ENCODE measurements at places on chromosomes 16 and 17.

GRCh38 chr16:11254913-11255736 lies 879 bp downstream of the SOCS1 start:
- DNase-seq: peak; percentile 64

GRCh38 chr17:27362503-27362902 lies 68.6 kb downstream of the WSB1 start:
- no peak for DNase-seq

DNA sequence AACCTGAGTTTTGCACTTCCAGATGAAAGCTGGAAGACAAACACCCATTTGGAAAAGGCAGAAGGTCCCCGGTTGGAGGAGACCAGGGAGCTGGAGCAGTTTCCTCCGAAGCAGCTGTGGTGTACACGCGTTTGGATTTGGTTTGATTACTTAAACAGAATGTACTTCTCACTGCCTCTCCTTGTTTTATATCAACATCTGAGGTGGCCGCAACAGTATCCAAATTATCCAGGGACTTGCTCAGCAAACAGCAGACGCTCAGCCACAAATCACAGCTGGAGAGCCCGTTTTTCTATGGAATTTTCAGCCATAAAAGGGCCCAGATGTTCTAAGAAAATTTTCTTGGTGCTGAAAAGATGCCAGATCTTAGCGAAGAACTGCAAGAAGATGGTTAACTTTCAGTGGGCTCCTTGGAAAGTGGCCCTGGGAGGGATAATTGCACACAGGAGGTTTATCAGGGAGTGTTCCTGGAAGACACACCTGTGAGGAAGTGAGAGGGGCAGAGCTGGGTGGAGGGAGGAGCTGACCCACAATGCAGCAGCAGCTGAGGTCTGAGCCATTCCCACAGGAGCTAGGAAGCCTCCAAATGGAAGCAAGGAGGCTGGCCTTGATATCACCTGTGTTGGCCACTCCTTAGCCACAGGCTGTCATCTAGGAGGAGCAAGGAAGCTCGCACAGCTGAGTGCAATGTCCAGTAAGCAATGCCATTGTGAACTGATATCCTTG lies 28.9 kb upstream of the CDH5 start:
- no peak for DNase-seq

- peak; percentile 45 for DNase-seq
Measured at GRCh38 chr17:48505788-48506187, 25.0 kb downstream of the HOXB1 start.

- no peak for DNase-seq
Measured at GRCh38 chr17:27559506-27560481, 71.2 kb upstream of the LGALS9 start.

DNA sequence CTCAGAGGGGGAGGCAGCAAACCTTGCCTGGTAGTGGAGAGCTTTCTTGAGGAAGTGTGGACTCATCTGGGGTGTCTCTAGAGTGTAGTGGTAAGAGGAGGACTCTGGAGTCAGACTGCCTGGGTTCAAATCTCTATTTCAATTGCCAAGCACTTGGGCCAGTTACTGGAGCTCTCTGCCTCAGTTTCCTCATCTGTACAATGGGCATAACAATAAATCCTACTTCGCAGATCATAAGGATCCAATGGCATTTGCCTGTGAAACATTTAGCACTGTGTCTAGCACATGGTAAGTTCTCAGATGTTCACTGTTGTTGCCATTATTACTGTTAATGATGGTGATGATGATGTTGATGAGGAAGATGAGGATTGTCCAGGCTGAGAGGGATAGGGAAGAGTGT lies 23.6 kb upstream of the WFDC1 start:
- no peak for DNase-seq

GRCh38 chr17:41343029-41343428 lies 7.6 kb downstream of the KRT33A start:
- no peak for DNase-seq

- no peak for DNase-seq
Measured at GRCh38 chr17:45190503-45191255, 29.0 kb downstream of the HEXIM2 start.

DNA sequence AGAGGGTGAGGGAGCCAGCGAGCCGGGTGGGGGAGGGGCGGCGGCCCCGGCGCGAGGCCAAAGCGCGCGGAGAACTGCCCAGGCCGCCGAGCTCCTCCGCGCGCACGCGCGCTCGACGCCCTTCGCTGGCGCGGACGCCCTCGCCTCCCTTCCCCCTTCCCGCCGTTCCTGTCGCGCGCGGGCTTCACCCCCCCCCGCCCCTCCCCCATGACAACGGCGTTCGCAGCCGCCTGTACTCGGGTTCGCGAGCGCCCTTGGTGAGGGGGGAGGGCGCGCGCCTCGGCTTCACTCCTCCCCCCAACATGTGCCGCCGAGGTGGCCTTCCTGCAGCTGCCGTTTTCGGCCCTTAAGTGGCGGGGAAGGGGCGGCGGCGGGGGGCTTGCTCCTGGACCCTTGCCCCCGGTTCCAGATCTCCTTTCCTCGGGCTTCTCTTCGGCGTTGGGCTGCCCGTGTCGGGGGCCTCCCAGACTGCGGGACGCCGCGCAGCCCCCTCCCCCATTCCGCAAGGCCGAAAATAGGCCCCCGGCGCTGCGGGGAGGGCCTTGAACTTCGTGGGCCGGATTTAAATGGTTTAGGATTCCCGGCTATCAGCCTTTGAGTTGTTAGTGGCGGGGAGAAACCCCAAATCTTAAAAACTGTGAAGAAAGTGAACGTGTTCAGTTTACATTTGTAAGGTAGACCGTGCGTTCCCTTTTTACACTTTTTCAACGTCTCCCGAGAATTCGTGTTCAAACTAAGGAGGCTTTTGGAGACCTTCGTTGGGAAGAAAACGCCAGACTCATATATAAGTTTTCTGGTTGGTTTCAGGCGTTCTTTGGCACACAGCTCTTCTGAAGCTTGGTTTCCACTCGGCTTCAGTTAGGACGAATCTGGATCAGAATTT lies 653 bp downstream of the SRRM2 start:
- DNase-seq: no peak

DNA sequence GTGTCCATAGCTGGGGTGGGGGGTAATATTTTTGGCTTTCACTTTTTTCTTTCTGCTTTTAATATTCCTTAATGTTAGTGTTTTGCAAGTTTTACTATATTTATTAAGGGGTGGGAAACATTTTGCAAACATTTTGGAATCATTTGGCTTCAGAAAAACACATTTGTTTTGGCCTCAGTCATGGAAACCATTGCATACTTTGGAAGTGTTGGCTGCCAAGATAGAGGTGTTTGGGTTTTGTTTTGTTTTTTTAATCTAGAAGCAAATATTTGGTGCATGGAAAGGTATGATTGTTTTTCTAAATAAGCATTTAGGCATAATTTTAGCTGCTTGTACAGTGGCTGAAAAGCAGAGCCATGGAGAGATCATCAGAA lies 243.3 kb downstream of the KATNIP start:
- no peak for DNase-seq

- no peak for DNase-seq
Measured at GRCh38 chr17:35934760-35935159, 4.2 kb upstream of the RDM1 start.

- no peak for DNase-seq
Measured at GRCh38 chr16:17461951-17462729, 8.6 kb downstream of the XYLT1 start.

DNA sequence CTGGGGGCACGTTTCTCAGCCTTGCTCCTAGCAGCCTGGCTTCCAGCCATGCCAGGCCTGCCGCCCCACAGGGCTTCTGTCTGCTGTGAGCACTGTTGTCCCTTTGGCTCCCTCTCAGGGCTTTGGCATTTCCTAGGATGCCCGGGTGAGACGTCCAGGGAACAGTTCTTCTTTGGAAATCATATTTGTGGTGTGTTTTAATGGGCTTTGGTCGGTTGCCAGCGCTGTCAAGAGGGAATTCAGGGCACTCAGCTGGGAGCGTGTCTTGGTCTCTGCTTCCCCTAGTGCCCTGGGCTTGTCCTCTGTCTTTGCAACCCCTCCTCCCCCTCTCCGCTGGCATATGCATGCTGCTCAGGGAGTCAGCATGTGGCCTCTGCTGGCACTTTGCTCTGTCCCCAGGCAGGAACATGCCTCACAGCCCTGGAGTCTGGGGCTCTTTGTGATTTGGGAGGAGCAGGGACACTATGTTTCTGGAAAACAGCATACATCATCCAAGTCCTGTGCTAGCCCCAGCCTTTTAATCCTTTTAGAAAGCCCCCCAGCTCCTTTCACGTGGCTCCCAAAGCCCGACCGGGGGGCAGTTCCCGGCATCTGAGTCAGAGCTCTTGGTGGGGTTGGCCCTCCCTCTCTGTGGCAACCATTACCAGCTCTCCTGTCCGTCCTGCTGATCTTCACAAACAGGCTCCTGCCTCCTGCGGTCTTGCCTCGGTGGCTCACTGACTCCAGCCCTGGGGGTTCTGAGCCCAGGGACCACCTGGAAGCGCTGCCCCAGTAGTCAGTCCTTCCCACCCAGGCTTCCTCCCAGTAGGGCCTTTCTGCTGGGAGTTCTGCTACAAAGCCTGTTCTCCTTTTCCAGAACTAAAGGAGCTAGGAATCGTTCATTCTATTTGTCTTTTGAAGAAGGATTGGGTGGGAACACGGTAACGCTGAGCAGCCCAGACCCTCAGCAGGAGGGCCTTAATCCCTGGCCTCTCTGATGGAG lies 26.7 kb downstream of the SAP30BP start:
- no peak for DNase-seq

- DNase-seq: no peak
Measured at GRCh38 chr16:88064889-88065746, 113.9 kb downstream of the BANP start.

DNA sequence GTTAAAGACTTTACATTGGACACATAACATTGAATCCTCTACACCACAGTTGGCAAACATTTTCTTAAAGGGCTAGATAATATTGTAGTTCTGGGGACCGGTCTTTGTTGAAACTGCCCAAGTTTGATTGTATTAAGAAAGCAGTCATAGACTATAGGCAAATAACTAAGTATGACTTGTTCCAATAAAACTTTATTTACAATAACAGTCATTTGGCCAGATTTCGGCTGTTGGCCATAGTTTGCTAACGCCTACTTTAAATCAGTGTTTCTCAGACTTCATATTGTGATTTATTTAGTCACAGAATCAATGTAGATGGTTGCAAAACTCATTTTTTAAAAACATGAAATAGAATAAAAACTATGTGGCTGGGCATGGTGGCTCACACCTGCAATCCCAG lies 531.8 kb downstream of the XYLT1 start:
- DNase-seq: no peak

DNA sequence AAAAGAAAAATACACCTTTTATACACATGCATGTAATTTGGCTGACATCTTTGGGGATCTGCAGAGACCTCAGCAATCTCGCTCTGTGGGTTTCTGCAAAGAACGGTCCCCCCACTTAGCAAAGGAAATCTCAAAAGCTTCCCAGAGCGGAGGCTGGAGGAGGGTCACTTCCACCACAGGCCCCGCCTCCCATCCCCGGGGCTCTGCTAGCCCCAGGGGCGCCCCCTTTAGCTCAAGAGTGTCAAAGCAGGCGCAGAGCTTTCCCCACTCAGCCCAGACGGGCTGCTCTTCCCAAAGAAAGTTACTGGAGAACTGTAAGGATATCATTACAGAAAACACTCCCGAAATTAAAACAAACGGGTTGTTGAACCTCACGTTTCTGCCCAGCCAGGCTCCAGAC lies 11.4 kb downstream of the SLC13A5 start:
- DNase-seq: peak; percentile 18

GRCh38 chr17:50148226-50149090 lies 2.0 kb downstream of the PPP1R9B start:
- DNase-seq: peak; percentile 89

DNA sequence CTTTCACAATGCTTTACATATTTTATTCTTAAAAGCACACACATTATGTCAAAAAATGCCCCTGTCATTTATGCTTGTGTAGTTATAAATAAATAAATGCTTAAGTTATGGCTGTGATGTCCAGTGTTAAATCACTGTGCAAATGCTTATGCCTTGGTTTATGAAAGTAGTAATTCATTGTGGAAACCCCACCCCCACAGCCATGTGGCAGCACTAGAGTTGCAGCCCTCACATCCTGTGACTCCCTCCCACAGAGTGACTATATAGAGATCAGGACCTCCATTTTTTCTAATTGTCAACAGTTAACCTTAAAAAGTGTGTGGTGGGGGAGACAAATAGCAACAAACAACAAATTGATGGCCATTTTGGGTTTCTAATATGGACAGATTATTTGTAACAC lies 2.4 kb downstream of the SKAP1 start:
- peak; percentile 74 for DNase-seq

DNA sequence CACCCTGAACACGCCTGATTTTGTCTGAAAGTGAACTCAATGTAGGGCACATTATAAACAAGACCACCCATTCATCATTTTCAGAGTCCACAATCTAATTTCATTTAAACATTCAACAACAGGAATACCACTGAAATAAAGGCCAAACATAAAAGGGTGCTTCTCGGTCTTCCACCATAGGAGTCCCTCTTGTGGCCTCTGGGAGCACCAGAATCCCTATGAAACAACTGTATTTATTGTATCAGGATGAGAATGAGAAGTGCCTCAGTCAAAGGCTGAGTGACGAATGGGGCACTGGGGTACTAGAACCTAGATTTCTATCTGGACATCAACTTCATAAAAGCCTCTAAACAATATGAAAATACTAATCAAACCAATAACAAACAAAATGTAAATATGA lies 40.4 kb downstream of the NXPH3 start:
- no peak for DNase-seq

DNA sequence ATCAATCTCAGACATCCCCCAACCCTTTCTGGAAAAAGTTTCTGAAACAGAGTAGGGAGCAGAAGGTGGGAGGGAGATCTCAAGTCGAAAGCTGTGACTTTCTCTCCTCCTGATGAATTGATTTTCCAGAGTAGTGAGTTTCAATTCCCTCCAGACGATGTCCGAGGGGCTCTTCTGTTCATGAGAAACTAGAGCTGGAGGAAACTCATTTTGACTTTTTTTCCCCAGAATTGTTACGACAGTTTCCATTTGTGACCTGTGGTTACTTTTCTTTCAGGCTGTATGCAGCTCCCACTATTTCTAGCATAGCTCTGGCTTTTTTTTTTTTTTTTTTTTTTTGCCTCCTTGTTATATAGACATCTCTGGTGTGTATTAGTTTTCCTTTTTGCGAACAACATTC lies 422.1 kb upstream of the SALL1 start:
- no peak for DNase-seq

- no peak for DNase-seq
Measured at GRCh38 chr17:27776882-27777624, 23.3 kb downstream of the NOS2 start.

Measured in activated CD4-positive, alpha-beta T cell treated with anti-CD3 and anti-CD28 coated beads for 4 hours (primary cell).